Skin of body (tissue), 3 donors: ENCODE measurements at places on chromosomes 2 and 18.

DNA sequence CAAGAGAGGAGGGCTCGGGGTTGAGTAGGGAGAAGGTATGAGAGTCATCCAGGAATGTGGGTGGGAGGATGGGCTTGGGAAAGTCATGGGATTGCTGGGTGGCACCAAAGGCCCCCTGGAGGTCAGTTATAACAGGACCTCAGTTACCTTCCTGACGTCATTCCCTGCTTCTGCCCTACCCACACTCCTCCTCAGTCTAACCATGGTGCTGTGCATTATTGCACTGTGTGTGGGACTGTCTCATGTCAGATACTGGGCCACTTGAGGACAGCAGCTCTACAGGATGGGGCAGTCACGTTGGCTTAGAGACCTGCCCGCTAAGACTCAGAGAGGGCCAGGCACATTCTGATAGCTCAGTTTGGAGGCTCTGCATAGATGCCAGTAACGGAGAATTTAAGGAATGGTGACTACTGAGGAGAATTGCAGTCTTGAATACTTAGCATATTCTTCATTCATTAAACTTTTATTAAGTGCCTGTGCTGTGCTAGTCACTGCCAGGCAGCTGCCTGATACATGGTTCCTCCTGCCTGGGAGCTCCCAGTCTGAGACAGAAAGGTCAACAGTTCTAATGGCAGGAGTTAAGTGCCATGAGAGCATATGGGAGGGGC is 90.5 kb downstream of the LAMA3 start:
- DNase-seq = no peak

DNA sequence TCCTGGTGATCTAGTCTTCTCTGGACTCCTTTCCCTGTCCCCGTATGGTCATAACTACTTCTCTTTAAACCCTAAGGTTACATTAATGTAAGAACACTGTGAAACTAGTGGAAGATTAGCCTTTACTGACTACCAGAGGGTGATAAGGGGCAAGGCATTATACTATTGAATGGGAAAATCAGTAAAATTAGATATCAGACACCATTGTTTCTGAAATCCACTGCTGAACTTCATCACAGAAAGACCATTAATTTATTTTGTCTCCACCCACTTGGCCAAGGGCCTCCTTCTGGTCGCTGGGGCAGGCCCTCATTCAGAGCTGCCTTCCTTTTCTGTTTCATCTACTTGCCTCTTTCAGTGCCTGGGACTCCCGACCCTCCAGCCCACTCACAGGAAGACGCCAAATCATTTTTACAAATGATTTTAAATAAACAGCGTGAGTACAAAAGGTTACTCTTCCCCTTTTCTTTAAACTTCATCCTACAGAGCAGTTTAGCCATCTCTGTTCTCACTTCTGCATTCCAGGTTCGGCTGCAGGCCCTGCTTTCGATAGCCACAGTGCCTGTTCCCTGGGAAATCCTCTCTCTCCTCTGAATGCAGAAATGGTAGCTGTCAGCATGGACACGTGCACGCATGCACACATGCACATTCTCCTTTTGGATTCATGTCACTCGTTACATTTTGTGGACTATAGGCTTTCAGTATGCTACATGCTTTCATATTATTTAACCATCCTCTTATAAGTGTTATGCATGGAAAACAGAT is 70.3 kb upstream of the DOCK10 start:
- DNase-seq = no peak

GRCh38 chr2:119111115-119111975 is 47.2 kb downstream of the C1QL2 start:
- no peak for DNase-seq

GRCh38 chr2:176161825-176162626 is 4.9 kb downstream of the HOXD3 start:
- peak; percentile 78 for DNase-seq

DNA sequence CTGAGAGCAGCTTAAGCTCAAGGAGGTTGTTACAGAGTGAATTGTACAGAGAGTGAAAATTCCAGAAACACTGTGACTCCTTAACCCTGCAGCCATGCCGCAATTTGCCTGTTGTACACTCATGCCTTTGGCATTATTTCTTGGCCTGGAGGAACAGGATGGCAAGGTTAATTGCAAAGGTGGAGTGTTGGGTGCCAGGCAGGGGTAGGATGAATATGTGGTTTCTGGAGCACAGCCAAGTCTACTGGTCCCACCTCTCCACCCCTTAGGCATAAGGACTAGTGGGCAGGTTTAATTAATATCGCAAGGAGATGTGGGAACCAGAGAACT is 250.2 kb downstream of the LRRTM1 start:
- no peak for DNase-seq
